ENCODE measurements at places on chromosomes 5 and 9. TPM values are rescaled to one million over a fixed set of nuclear protein-coding genes. Genes with fewer than 3 reads are reported as not detected.
A peak's percentile ranks its signal among the peaks of the same experiment; 100 is the strongest.

Gene STKLD1
- 0.37 TPM for total RNA-seq

Gene KIF4B
- 0.05 TPM for total RNA-seq

Gene MRNIP
- 5.4 TPM for total RNA-seq

DNA sequence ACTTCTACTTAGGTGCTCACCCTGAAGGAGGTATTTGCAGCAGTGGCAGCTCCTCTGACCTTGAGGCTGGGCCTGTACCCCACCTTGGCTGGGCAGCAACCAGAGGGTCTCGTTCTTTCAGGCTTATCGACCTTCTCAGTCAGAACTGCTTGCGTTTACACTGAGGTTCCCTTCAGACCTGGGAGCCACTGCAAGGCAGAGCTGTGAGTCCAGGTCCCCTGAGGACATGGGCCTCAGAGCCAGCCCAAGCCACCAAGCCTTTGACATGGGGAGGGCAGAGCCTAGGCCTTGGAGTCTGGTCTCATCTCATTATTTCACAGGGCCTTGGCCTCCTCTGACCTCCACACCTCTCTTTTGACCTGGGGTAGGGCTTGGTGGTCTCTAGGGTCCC is 13.7 kb downstream of the ACSL6 start:
- H3K36me3 ChIP-seq = no peaks in the 10 kb centered on the region
- no peak for DNase-seq
- H3K27me3 ChIP-seq = no peaks in the 10 kb centered on the region
- H3K4me1 ChIP-seq = peaks cover 11% of the 10 kb centered on the region
- H3K27ac ChIP-seq = no peak overlapping the region

DNA sequence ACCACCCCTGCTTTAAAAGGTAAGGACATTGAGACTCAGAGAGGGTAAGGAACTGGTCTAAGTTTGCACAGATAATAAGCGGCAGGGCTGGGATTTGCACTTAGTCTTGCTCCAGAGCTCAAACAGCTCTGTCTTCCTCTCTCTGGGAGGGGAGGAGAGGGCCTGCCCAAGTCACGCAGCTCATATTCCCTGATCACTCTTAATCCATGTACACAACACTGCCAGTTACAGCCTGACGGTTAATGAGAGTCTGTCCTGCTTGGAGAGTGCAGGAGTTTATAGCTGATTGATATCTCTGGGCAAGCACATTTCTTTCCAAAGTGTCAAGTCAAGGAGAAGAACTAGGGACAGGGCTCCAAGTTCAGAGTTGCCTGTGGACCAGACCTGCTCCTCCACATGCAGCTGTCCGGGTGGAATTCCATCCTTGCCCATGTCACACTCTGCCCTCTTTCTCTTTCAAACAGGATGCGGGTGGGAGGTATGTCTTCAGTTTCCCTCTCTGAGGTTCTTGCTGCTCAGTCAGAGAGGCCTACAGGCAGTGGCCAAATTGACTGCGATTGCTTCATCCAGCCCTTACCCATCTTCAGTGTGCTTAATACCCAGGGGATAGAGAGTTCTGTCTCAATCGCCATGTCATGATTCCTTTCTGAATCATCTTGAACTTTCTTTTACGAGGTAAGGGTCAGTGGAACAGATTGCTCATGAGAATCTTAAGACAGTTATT is 54.5 kb downstream of the GALNT12 start:
- H3K27me3 ChIP-seq = no peaks in the 10 kb centered on the region
- H3K4me1 ChIP-seq = no peaks in the 10 kb centered on the region
- no peak overlapping the region for H3K27ac ChIP-seq
- no peak overlapping the region for H3K4me3 ChIP-seq

GRCh38 chr9:121498150-121498486 is 1.5 kb downstream of the GGTA1 start:
- H3K4me3 ChIP-seq = no peak overlapping the region
- DNase-seq = peak; percentile 44
- H3K27ac ChIP-seq = no peak overlapping the region
- H3K27me3 ChIP-seq = no peaks in the 10 kb centered on the region
- H3K4me1 ChIP-seq = peaks cover 25% of the 10 kb centered on the region
- H3K36me3 ChIP-seq = no peaks in the 10 kb centered on the region

GRCh38 chr5:176722757-176723156 is 75.5 kb downstream of the TSPAN17 start:
- H3K27ac ChIP-seq = no peak overlapping the region
- H3K36me3 ChIP-seq = no peaks in the 10 kb centered on the region
- DNase-seq = no peak
- H3K4me1 ChIP-seq = no peaks in the 10 kb centered on the region

GRCh38 chr5:51279983-51280706 is 103.1 kb upstream of the ISL1 start:
- no peaks in the 10 kb centered on the region for H3K4me1 ChIP-seq
- no peak for DNase-seq
- peaks cover 2% of the 10 kb centered on the region for H3K27me3 ChIP-seq
- no peaks in the 10 kb centered on the region for H3K36me3 ChIP-seq
- H3K4me3 ChIP-seq = no peak overlapping the region

DNA sequence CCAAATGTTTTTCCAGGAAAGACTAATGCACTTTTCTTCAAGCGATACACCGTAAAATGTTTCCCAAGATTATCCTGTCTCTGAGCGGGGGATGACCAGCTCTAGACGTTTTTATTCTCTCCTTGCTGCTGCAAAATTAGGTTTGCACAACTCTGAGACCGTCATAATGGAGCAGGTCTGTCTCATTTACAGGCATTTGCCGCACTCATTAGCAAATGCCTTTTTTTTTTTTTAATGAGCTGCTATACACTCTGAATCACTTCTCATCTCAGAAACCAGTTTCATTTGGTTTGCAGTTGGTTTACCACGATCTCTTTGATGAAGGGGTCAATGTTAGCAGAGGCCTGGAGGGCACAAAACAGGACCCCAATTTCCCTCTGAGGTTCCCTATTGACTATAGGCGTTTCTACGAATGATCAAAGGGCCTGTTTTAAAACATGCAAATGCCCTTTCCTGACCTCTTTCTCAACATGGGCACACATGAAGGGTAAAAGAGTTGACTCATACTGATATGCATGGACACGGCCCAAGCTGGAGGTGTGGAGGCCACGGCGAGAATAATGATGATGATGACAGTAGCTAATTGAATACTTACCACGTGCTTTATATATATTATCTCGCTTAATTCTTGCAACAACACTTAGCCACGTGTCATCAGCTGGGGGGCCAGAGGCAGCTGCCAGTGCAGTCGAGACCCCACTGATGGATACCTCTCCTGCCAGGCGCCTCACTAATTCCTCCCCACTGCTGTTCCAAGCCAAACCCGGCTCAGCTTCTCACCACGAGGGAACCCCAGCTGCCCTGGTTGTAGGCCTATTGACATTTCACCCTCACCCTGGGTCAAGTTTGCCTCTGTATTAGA is 89.9 kb upstream of the PTCH1 start:
- DNase-seq = no peak
- no peak overlapping the region for H3K4me3 ChIP-seq
- no peaks in the 10 kb centered on the region for H3K27me3 ChIP-seq
- H3K36me3 ChIP-seq = no peaks in the 10 kb centered on the region

- H3K27me3 ChIP-seq = no peaks in the 10 kb centered on the region
- no peak overlapping the region for H3K4me3 ChIP-seq
- no peak for DNase-seq
- H3K4me1 ChIP-seq = peaks cover 4% of the 10 kb centered on the region
- H3K27ac ChIP-seq = no peak overlapping the region
These were observed 21.6 kb downstream of the CEMIP2 start for GRCh38 chr9:71746758-71747125.

- no peaks in the 10 kb centered on the region for H3K36me3 ChIP-seq
- no peak for DNase-seq
- H3K4me1 ChIP-seq = peaks cover 16% of the 10 kb centered on the region
- H3K27ac ChIP-seq = no peak overlapping the region
- H3K4me3 ChIP-seq = no peak overlapping the region
These were observed 6.1 kb downstream of the PITX1 start for GRCh38 chr5:135027697-135028615.

GRCh38 chr5:58887721-58888409 is 305.0 kb downstream of the RAB3C start:
- no peak overlapping the region for H3K27ac ChIP-seq
- no peaks in the 10 kb centered on the region for H3K27me3 ChIP-seq
- no peak for DNase-seq
- no peaks in the 10 kb centered on the region for H3K36me3 ChIP-seq
- no peak overlapping the region for H3K4me3 ChIP-seq

DNA sequence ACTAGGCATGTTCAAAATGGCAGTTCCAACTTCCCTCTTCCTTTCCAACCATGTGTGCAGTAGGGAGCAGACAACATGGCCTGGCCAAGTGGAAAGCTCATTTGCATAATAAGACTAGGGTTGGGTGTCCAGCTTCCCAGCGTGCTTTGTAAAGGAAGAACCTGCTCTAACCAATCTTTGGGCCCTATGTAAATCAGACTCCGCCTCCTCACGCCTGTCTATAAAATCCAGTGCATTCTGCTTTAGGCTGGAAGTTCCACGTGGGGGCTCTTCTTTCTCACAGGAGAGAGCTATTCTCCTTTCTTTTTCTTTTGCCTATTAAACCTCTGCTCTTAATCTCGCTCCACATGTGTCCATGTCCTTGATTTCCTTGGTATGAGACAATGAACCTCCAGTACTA is 83.4 kb downstream of the GCNT1 start:
- no peaks in the 10 kb centered on the region for H3K36me3 ChIP-seq
- no peak overlapping the region for H3K4me3 ChIP-seq
- H3K27me3 ChIP-seq = no peaks in the 10 kb centered on the region
- no peak for DNase-seq

DNA sequence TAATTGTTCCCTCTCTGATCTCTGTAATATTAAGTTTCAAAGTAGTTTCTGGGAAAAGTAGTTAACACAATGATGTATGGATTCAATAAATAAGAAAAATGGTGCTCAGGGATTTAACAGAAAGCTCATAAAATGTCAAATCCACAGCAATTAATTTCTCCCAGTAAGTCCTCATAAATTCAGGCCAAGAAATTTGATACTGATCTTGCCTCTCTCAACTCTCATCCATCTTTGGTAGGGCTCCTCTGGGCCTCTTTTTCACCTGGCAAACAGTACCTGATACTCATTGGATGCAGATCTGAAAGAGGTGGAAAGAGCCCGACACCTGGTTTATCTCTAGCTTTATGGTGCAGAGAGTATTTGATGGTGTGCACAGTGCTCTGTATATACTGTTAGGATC is 106.1 kb downstream of the STK32A start:
- H3K4me3 ChIP-seq = no peak overlapping the region
- DNase-seq = no peak
- H3K4me1 ChIP-seq = no peaks in the 10 kb centered on the region
- H3K27me3 ChIP-seq = no peaks in the 10 kb centered on the region

GRCh38 chr9:70257991-70258691 is 637 bp upstream of the SMC5 start:
- no peaks in the 10 kb centered on the region for H3K27me3 ChIP-seq
- peak; percentile 66 for DNase-seq
- peaks cover 37% of the 10 kb centered on the region for H3K4me1 ChIP-seq
- H3K4me3 ChIP-seq = peak overlapping the region; percentile 74

- DNase-seq = no peak
- H3K4me1 ChIP-seq = no peaks in the 10 kb centered on the region
These were observed 6.2 kb downstream of the SH3TC2 start for GRCh38 chr5:149056616-149057165.

DNA sequence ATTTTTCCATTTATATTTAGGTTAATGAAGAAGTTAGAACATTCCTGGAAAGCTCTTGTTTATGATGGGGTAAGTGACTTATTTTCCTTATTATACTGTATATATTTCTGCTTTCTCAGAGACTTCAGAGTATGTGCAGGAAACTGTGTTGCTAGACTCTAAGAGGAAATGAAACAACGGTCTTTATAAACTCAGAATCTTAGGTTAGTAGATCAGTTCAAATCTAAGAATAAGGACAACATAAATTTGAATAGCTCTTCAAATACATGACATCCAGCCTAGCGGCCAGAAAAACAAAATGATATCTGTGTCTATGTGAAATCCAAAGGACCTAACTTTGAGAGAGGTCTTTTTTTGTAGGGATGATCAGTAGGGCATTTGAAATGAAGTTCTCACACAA is 94.3 kb downstream of the PRKACG start:
- no peaks in the 10 kb centered on the region for H3K36me3 ChIP-seq
- H3K27ac ChIP-seq = no peak overlapping the region
- no peak for DNase-seq
- H3K27me3 ChIP-seq = no peaks in the 10 kb centered on the region
- no peak overlapping the region for H3K4me3 ChIP-seq

DNA sequence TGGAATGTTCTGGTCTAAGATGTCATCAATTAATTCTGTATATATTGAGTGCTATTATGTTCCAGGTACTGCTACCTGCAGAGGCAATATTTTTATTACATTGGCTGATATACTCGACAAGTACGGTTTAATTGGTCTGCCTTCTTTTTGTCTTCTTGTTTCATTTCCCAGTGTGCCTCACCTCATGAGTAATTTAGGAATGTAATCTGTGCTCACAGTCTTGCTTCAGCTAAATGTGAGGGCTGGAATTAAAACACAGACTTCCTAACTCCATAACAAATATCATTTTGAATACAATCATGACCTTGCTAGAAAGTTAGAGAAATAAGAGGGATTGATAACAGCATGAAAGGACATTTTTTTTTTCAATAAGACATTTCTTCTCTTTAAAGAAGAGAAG is 20.1 kb upstream of the SPINK5 start:
- no peaks in the 10 kb centered on the region for H3K4me1 ChIP-seq
- no peak overlapping the region for H3K4me3 ChIP-seq
- no peak for DNase-seq
- no peaks in the 10 kb centered on the region for H3K27me3 ChIP-seq

GRCh38 chr5:170603578-170604565 is 100.1 kb downstream of the KCNIP1 start:
- no peak overlapping the region for H3K4me3 ChIP-seq
- no peak overlapping the region for H3K27ac ChIP-seq
- H3K36me3 ChIP-seq = no peaks in the 10 kb centered on the region
- H3K27me3 ChIP-seq = no peaks in the 10 kb centered on the region
- peak; percentile 62 for DNase-seq

DNA sequence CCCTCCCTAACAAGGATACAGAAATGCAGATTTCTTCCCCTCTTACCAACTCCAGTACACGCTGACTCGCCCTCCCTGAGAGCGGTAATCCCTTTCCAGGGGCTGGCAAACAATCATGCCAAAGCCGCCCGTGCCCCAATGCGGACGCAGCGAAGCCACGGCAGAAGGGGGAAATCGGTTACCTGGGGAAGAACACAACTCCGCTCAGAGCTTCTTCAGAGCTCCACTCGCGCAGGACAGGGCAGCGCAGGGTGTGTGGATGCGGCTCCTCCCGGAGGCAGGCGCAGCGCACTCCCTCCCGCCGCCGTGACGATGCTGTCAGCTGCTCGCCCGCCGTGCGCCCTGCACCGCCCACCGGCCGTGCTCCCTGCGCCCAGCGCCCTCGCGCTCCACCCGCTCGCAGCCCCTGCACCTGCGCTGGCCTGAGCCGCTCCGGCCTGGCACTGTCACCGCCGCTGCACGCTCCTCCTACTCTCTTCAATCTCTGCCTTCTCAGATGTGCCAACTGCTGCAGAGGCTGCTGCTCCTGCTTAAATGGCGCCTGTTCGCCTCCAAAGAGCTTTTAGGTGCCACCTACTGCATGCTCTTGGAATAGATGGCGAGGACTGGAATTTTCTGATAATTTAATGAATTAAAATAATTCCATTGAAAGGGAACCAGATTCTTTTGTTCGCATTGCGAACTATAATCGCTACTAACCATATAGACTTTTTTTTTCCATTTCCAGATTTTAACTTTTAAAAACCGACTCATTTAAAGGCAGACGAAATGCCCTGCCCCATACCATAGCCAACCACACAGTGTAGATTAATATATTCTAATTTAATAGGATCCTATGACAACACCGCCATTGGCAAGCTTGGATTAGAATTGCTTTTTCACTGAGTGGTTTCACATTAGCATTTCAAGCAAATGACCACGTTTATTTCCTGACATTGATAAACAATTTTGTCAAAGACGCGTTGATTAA is at the start of gene DIRAS2:
Gene DIRAS2 (minus strand): TSS at position 255 of the 970 bp plus-strand sequence. CDS start 28,997 bp downstream, outside the sequence.
- no peaks in the 10 kb centered on the region for H3K27me3 ChIP-seq
- no peaks in the 10 kb centered on the region for H3K36me3 ChIP-seq
- DNase-seq = no peak
- no peak within 1 kb of the TSS for H3K27ac ChIP-seq
- peaks cover 9% of the 10 kb centered on the region for H3K4me1 ChIP-seq
- H3K4me3 ChIP-seq = peak within 1 kb of the TSS; percentile 71

Data from liver (tissue), 10 donors.